ENCODE measurements at places on chromosomes 1 and 21.

- DNase-seq: no peak
These were observed 572.1 kb downstream of the DPYD start for GRCh38 chr1:97348599-97349265.

DNA sequence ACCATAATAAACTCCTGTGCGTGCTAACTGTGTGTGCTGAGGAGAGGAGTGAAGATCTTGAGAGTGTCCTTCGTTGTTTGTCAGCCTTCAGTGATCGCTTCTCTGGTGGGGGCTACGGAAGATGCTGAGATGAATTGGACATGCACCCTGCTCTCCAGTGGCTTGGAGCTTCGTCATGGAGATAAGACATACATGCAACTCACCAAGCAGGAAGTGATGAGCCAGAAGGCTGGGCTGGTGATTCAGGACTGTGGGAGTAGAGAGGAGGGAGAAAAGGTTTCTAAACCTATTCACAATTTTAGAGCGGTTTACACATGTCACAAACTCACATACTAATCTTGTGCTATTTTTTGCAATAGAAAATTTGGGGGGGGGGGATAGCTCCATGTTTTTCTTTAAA is 128.9 kb upstream of the ADAR start:
- no peak for DNase-seq

- no peak for DNase-seq
These were observed 13.4 kb downstream of the CACNA1E start for GRCh38 chr1:181496759-181497158.

GRCh38 chr1:9183898-9184297 is 50.7 kb upstream of the H6PD start:
- no peak for DNase-seq

Measured in chondrocyte (in vitro differentiated cells).